Vagina (tissue), 2 donors: ENCODE measurements at places on chromosomes 7 and 10.

GRCh38 chr7:123494193-123494796 is 40.1 kb downstream of the IQUB start:
- DNase-seq = no peak

DNA sequence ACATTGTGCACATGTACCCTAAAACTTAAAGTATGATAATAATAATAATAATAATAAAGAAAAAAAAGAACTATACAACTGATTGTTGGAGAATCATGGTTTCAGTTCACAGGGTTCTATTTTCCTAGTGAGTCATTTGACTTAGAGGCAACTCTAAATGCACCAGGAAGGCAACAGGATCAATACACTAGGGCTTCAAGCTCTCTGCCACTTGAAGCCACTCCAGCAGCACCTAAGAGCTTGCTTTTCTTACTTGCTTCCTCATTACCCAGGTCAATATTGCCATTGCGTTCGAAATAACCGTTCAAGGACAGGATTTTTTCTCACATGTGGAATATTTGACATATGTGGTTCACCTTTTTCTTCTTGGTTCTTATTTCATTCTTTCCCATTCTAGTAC is 189.7 kb downstream of the GRM3 start:
- DNase-seq = no peak

DNA sequence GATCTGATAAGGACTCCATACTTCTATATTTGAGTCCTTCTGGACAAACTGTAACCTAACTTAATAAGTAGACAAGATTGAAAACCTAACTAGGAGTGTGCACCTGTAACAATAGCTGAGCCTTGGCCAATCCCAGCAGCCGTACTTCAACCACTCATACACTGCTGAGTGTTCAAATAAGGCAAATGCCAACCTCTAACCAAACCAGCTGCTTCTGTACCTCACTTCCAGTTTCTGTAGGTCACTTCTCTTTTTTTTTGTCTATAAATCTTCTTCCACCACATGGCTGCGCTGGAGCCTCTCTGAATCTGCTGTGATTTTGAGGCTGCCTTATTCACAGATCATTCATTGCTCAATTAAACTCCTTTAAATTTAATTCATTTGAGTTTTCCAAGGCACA is 753.2 kb downstream of the DNAJB9 start:
- DNase-seq = no peak

- no peak for DNase-seq
These were observed 243.6 kb downstream of the TWIST1 start for GRCh38 chr7:18873734-18874336.

DNA sequence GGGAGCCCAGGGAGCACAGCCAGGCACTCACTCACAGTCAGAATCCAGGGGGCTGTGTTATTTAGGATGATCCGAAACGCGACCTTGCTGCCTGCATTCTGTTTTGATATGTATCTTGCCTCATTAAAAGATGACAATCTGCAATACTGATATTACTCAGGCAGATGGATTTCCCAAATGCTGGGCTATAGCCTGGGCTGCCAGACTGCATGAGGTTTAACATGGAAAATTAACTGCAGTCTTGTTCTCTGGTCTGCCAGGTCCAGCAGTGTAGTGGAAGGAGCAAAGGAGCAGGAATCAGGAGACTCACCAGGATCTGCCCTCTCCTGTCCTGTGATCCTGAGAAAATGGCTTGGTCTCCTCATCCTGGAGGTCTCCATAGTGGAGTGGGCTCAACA is 258.1 kb downstream of the PAXIP1 start:
- no peak for DNase-seq

DNA sequence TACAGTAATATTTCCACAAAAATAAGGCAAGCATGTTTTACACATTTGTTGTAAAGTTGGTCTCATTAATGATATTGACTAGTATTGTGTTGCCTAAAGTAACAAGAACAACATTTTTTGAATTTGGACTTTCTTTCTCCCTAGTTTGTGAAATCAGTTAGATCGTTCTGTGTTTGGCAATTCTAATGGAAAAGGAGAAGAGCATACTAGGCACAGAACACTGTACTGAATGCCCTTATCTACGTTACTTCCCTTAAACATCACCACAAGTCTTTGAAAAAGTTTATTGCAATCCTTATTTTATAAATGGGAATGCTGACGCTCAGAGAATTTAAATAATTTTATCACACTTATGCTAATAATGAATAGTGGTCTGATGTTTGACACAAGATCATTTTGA is 372.2 kb downstream of the EXOC4 start:
- no peak for DNase-seq

GRCh38 chr7:140084142-140084655 is 21.4 kb upstream of the PARP12 start:
- no peak for DNase-seq
